Central memory CD4-positive, alpha-beta T cell (primary cell): ENCODE measurements at places on chromosomes 3 and 15.

- no peak for DNase-seq
These were observed 117.6 kb upstream of the TBL1XR1 start for GRCh38 chr3:177314897-177315296.

DNA sequence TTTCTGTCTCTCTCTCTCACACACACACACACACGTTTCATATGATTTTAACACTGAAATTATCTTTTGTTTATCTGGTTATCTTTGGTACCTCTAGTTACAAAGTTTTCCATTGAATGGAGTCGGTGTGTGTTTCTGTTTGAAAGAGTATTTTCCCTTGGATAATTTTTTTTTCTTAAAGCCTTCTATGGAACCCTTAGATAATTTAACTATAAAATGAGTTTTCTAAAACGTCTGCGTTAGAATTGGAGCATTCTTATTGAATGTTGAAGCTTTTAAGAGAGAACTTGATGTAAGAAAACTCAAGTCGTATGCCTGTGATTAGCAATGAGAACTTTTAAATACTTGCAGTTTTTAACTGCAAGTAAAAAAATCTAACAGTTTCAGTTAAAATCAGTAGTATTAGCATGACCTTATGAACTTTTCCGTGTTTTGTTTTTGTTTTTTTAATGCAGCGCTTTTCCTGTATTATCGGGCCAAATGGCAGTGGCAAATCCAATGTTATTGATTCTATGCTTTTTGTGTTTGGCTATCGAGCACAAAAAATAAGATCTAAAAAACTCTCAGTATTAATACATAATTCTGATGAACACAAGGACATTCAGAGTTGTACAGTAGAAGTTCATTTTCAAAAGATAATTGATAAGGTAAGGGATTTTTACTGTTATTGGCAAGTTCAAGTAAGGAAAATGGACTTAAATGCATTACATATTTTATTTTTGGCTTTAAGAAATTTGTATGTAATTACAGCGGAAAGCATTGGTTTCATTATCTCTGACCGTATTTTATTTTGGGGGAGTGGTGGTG, 3.0 kb downstream of the SMC4 start:
- DNase-seq: no peak

GRCh38 chr15:93274257-93274656, 185.2 kb upstream of the RGMA start:
- no peak for DNase-seq

DNA sequence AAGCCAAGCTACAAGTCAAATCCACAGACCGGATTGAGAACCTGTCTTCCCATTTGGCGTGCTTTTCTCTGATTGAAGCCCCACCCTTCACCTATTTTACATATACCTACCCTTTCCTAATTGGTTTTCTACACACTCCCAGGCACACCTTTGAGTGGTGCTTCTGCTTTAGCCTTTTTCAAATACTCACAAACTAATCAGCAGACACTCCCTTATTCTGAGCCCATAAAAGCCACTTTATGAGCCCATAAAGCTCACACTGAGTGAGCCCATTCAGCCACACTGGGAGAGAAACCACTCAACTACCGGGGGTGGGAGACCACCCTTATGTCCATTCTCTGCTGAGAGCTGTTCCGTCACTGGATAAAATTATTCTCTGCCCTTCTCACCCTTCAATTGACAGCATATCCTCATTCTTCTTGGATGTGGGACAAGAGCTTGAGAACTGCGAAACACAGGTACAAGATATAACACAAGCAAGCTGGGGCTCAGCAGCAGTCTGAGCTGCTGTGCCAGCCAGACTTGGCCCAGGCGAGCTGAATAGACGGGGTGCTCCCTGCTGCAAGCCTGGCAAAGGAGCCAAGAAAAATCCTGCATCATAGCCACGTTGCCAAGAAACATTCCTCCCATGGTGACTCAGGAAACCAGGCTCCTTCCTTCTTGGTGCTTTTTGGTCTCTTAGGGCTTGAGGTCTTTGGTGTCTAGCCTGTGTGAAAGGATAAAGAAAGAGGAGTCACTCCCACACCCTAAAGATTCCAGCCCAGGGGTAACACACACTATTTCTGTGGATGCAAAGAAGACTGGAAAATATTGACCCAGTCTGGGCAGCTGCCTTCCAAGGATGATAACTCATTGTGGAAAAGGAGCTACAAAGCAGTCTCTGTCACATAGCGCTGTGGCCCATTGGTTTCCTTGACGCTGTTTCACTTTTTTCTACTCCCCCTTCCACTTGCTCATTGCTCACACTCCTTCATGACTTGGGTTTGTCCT, 609.7 kb downstream of the MCTP2 start:
- DNase-seq: no peak

DNA sequence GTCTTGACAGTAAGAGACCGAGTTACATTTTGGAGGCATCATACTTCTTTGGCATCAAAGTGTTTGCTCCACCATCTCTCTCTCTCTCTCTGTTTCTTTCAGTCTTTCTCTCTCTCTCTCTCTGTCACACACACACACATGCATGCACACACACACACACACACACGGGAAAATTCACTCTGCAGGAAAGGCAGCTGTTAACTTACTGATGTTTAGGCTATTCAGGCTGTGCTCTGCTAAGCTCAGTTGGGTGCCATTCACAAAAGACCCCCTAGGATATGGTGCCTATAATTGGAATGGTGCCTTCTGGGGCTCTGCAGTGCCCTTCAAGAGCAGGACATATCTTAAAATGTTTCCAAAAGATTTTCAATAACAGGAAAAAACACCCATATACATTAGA, 78.2 kb downstream of the KCNH8 start:
- DNase-seq: no peak

GRCh38 chr3:99413504-99413903, 224.9 kb upstream of the COL8A1 start:
- DNase-seq: no peak

DNA sequence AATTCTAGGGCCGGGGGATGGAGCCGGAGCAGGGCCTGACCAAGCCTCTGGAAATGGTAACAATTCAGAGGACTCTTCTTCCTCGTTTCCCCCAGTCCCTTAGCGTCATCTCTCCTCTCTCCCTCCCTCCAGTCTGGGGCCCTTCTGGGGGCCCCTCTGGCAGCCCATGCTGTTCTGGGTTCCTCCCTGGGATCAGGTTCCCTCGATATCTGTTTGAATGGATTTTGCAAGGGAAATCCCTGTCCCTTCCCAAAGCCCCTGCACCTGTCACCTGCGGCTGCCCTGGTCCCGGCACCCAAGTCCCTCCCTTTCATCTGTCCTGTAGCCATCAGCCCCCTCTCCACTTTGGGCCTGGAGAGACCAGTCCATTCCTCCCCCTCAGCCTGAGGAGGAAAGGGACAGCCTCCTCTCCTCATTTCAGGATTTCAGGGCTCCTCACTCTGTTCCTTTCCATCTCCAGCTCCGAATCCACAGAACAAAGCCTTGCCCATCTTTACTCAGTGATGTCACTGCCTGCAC, 1.7 kb upstream of the PLCB2 start:
- DNase-seq: no peak

GRCh38 chr3:58492494-58492905, 604 bp downstream of the KCTD6 start:
- DNase-seq: peak; percentile 25

DNA sequence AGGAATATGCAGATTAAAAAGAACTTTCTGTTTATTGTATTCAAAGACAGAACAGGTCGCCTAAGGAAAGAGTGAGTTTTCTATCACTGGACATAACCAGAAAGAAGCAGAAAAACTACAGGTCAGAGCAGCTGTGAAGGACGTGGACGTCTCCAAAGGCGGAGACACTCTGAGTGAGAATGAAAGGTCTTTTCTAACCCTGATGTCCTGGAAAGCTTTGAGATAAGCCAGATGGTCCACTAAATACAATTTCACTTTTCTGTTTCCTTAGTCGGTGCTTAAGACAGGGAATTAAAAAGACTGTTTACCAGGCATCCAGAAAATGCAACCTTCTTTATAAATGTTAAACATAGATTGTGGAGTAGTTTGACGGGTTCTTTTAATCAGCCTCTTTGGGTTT, 360.4 kb downstream of the FGF12 start:
- no peak for DNase-seq

GRCh38 chr15:87573039-87573438, 683.5 kb downstream of the NTRK3 start:
- DNase-seq: no peak

- no peak for DNase-seq
These were observed 513.4 kb downstream of the FHIT start for GRCh38 chr3:60737633-60738399.

- no peak for DNase-seq
These were observed 238.8 kb downstream of the EDEM1 start for GRCh38 chr3:5426094-5426883.

GRCh38 chr15:89898146-89898545, 4.4 kb upstream of the AP3S2 start:
- DNase-seq: no peak

- DNase-seq: no peak
These were observed 612.2 kb downstream of the ZIC1 start for GRCh38 chr3:148021381-148021780.

GRCh38 chr3:99330281-99330680, 308.1 kb upstream of the COL8A1 start:
- no peak for DNase-seq

DNA sequence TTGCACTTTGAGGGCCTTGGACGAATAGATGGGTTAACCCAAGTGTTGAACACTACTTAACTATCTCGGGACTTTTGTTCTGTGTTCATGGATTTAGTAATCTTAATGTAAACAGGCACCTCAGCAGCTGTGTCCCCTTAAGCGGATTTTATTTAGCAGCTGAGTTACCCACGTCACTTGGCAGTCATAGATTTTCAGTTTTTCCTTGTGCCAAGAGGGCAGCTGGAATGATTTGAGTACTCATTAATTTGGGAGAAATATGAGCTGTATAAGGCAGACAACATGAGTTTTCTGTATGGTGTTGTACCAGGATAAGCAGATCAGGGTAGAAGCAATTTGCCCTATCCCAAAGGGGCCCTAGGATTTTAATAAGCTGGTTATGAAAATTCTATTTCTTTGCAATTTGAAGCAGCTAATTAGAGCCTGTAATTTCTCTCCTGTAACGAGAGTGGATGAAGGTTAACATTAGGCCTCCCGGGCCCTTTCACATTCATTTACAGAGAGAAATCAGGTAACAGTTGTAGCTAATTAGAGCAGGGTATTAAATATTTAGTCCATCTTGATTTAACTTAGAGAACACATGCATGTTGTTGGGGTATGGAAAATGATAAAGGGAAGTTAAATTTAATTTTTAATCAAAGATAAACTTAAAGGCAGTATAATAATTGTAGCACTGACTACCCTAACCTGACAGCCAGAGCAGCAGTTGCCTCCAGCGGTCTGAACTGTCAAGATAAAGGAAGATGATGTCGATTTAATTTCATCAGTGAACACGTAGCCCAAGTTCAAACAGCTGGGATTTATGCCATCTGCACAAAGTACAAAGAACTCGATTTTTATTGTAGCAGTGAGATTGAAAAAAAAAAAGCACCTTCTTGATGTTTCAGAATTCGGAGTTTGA, 194.5 kb downstream of the LRTM1 start:
- no peak for DNase-seq

DNA sequence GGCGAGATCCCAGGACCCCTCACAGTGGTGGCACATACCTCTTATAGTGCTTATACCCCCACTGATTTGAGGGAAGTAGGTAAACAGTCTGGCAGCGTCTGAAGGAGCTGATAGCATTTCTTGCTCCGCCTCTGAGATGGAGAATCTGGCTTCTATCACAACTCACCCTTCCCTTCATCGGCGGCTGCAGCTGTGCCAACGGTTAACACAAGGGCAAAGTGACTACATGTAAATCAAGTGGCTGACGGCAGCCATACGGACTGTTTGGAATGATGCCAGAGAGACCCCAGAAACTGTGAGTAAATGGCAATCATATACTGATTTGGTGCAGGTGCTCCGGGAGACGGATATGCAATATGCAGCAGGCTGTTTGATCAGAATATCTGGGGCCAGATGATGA, 66.8 kb upstream of the UNC13C start:
- no peak for DNase-seq

GRCh38 chr3:53150247-53151085, 10.5 kb upstream of the PRKCD start:
- no peak for DNase-seq

- no peak for DNase-seq
These were observed 213.8 kb upstream of the STAC start for GRCh38 chr3:36166477-36166876.

DNA sequence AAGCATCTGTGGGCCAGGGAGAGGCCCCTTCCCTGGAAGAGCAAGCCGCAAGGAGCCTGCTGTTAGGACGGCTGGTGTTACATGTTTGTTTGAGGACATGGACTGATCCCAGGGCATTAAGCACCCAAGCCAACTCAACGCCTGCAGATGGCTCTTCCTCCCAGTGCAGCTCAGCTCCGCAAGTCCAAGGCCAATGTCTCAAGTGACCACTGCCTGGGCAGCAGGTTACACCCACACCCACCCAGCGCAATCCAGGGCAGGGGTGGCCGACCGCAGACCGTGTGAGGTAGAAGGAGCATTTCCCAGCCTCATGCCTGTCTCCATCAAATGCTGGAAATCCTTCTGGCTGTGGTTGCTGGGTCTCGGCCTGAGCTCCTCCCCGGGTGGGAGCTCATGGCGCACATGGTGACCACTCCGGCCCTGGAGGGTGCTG, 14.5 kb downstream of the GP5 start:
- no peak for DNase-seq

- DNase-seq: no peak
These were observed 34.3 kb downstream of the U2SURP start for GRCh38 chr3:143035466-143036211.

DNA sequence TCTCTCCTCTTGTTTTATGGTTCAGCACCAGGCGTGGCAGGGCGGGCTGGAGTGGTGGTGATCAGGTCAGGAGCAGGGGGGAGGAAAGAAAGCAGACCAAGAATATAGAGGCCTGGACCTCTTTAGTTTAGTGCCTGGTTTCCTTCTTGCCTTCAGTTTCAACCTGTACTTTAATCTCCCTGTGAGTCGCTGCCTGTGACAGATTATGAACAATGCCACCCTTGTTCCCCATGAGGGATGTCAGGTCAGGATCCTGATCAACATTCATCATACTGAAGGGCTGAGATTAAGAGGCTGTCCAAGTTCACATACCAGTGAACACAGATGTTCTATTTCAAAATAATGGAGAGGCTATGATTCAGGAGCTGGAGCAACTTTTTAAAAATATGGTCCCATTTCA, 11.4 kb downstream of the ENTPD3 start:
- no peak for DNase-seq

- DNase-seq: no peak
These were observed 27.7 kb downstream of the C15orf39 start for GRCh38 chr15:75229191-75230015.

DNA sequence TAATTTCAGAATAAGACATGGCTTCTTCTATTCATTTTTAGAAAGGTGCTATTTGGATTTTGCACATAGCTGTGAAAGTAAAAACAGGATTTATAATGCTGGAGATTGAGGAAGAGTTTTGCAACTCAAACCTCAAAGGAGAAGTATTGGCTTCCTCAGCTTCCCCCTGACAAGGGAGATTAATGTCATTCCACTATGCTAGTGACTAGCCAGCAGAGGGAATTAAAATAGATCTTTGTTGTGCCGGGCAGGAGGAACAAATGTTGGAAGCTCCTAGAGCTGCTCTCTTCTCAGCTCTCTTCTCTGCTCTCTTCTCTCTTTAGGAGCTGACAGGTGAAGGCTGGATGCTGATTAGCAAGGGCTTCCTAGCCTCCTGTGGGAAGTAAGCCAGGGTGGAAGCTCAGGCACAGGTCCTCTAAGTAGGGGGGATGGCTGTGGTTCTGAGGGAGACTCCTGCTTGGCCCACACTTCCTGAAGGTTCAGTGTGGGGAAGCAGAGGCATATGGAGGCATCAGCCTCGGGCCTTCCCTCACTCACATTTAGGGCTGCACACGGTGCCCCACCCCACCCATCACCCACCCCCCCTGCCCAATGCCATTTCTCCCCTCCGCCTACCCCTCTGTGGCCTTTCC, 29.6 kb downstream of the CX3CR1 start:
- no peak for DNase-seq

- DNase-seq: no peak
These were observed 26.3 kb downstream of the MRAS start for GRCh38 chr3:138374573-138375134.
